HS-5 (cell line): ENCODE measurements at places on chromosomes 5 and 9.

- no peak for DNase-seq
These were observed 456.4 kb downstream of the GADD45G start for GRCh38 chr9:90061187-90061586.

DNA sequence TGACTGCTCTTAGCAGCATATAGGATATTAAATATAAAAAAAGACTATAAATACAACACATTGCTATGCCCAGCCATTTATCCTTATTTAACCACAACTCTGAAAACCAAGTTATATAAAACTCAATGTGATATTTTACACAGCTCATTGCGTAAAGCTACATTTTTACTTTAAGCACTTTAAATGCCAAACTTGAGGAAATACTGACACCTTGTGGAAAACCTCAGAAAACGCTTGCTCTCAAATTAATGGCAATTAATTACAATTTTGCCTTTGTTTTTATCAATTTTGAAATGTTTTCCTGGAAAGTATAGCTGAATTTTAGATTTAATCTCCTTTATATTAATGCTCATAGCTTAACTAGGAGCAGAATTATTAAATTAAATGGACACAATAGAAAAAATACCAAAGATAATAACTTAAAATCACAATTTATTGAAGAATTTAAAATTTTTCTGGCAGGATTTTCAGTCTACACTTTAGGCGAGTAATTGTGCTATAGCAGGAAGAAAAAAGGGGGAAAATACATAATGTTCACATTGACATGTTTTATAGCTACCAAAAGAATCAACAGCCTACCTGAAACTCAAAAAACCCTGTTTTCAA, 25.2 kb upstream of the PLAC8L1 start:
- no peak for DNase-seq

GRCh38 chr9:14219850-14220249, 94.1 kb downstream of the NFIB start:
- DNase-seq = no peak

DNA sequence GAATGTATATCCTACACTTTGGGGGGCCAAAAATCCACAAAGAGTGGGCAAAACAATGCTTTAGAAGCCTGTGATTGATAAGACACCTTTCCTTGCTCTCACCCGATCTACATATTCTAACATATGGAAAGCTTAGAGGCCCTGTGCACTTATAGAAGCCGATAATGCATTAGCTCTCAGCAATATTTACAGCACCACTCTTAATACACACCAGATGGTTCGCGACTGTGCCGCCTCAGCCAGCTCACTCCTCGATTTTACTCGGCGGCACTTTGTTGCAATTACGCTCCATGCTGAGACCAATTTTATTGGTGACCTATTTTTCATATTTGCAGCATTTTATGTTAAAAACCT, 18.8 kb downstream of the NR2F1 start:
- DNase-seq = no peak

DNA sequence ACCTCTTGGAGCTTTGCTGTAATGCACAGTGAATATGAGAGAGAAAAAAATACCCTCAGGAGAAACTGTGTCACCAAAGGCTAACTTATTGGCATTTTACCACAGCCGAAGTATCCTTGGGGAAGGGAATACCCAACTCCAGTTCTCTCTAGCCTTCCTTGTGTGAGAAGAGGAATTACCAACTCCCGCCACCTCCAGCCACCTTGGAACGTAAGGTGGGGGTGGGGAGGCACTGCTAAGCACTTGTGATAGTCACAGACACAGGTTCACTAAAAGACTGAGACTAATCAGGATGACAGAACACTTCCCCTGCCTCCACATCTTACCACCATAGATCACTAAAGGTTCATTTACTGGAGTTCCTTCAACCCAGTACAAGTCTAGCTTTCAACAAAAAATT, 102.0 kb upstream of the ADAMTS19 start:
- DNase-seq = no peak

DNA sequence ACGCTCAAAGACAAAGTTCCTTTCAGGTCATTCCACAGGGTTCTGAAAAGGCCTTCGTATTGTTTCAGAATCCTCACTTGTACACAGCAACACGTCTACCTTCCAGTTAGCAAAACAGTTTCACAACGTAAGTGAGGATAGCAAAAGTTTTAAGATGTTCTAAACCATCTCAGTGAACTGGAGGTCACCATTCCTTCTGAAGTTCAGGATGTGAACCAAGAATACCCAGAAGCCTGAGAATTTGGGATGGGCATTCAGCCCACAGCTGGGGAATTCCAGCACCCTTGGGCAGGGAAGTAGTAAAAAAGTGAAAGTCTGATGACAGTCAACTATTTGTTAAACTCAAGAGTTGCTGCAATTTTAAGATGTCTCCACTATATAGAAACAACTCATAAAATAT, 224.5 kb downstream of the BNC2 start:
- no peak for DNase-seq
